ENCODE measurements at places on chromosomes 2 and 18. TPM values are rescaled to one million over a fixed set of nuclear protein-coding genes. Genes with fewer than 3 reads are reported as not detected.

- DNase-seq = no peak
Measured at GRCh38 chr18:50065527-50065926, 129.4 kb downstream of the MYO5B start.

- DNase-seq = no peak
Measured at GRCh38 chr2:88199912-88200682, 30.0 kb downstream of the THNSL2 start.

DNA sequence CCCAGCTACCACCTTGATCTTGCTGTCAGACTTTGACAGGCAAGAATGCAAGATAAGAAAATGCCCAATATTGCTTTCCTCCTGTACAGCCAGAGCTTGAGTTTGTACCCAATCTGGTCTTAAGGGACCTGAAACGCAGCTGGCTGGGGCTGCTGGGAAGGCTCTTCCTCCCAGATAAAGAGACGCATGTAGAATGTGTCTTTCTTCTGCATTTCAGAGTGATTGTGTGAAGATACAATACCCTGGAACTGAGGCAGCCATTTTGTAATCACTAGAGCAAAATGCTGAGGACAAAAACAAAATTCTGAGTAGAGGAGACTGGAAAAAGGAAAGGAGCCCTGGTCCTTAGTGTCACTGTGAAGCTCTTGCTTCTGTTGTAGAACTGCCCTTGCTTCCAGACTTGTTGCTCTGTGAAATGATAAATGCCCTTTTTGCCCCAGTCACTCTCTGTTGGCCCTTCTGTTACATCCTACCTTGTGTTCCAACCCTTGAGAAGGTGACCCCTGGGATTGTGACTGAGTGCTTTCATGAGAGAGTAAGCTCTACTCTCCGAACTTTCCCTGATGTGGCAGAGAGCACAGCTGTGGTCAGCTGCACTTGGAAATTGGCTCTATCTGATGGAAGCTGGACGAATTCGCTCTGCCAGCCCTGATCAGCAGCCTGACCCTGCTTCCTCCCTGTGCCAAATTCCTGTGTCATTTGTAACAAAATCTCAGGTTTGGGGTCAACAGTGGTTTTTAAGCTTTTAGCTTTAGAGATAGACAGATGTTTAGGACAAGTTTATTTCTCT lies 137.4 kb upstream of the RBMS1 start:
- no peak for DNase-seq

DNA sequence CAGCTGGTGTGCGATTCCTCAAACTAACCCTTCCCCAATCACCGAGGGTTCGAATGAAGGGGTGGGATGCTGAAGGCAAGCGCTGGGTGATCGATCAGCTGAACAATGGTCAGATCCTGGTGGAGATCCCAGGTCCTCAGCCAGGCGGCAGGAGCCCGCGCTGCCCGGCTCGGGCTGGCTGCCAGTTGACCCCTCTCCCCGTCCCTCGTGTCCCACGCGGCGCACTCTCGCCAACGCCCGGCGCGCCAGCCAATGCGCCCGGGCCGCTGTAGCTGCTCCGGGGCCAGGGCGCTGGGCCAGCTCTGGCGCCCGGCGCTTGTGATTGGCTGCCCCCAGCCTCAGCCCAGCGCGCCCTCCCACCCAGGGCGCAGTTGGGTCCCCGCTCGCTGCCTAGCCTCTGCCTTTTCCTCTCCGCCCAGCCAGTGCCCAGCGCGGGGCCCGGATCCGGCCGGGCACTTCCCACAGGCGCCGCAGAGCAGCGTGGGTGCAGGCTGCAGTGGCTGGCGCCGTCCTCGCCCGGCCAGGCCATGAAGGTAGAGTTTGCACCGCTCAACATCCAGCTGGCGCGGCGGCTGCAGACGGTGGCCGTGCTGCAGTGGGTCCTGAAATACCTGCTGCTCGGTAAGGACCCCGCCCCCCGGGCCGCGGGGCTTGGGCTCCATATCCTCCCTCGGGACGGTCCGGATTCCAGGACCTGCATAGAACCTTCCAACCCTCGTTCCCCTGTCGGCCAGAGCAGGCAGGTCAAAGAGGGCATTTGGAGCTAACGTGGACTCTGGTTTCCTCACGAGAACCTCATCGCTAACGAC lies at the start of gene MOGAT1:
TSS of gene MOGAT1 (plus strand) at position 400 of the 809 bp plus-strand sequence. CDS start at position 528, 128 bp downstream.
- no peak for DNase-seq

- DNase-seq = no peak
Measured at GRCh38 chr2:29923110-29923721, 1.8 kb upstream of the ALK start.

- no peak for DNase-seq
Measured at GRCh38 chr18:57141208-57142129, 5.4 kb upstream of the BOD1L2 start.

Gene ATP8B1
- total RNA-seq = not detected

DNA sequence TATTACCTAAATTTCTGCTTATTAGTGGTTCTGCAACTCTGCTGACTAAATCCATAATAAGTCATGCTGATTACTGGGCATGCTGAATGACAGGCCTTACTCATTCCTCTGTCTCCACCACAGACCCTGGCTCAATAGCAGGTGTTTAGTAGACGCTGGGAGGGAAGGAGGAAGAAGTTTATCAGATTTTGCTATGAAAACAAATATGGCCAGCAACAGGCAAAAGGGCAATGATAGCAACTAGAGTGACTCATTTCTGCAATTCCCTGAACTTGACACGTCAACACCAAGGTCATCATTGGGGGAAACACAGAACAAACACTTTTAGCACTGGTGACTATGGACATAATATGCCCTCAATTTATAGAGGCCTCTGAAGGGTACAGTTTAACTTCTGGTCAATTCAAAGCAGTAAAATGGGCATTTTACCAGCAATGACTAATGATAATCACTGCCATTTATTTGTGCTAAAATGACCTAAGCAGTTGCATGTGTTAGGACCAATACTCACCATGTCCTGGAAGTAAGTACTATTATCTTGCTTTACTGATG lies 35.2 kb downstream of the TMEM163 start:
- DNase-seq = no peak

DNA sequence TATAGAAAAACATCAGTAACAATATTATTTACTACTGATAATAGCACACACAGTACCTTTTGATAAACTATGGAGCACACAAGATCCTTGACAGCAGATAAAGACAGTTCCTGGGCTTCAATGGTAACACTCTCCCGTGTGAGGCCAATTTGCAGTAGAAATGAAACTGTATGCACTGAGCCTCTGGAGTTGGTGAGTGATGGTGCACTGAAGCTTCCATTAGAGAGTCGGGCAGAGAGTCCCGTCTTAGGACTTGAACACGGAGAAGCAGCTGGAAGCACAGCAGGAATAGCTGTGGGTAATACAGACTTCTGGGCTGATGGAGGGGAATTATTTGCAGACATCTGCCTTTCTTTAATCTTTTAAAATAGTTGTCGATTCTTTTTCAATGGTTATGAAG lies 8.5 kb downstream of the PRKD3 start:
- DNase-seq = no peak

DNA sequence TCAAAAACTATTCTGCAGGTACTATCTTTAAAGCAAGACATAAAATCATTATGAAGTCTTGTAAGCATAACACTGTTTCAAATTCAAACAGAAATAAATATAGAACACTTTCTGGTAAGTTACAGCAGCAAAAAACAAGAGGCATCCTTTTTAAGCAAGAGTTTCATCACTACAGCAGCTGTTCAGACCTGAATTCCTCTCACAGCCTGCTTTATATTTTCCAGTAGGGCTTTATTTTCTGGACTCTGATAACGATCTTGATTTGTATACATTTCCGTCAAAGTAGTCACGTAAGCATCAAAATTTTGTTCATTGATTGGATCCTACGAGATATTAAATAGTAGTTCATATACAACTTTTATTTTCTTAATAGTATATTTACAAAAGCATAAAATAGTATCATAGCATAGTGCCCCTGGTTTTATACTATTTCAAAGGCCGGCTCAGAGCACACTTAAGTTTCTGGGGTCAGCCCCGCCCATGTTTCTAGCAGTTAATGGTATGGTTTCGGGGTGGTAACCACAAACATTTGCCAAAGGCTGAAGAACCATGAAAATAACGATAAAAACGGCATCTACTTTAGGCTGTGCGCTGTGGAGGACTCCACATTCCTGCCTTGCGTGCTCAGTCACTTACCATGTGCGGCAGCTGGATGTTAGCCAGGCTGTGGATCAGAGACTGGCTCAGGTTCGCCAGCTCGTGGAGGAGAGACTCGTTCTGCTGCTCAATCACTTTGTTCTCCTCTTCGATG lies 47.5 kb upstream of the PXDN start:
- DNase-seq = peak; percentile 40

Gene TCF23
- not detected for total RNA-seq

DNA sequence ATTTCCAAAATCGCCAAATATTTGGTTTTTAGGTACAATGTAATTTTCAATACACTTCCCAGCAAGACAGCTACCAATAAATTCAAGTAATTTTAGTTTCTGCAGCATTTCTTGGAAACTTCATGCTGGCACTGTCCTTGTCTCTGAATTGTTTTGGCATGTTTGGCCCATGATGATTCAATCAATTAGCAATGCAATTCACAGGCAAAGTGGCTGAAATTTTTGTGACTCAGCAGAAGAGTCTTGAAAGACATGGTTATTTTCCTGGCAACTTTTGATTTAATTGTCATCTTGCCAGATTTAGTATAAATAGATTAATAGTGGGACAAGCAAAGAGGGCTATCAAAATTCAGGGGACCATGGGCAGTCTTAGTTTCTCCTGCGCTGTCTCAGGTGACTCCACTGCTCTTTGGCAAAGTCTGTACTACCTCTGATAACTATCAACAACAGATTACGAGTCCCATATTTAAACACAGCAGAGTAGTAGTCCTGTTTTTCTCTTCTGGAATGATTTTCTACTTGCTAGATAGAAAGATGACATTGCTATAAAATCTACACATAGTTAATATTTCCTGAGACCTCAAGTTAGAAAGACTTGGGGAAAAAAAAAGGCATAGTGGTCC lies 88.9 kb upstream of the CYP26B1 start:
- DNase-seq = no peak

DNA sequence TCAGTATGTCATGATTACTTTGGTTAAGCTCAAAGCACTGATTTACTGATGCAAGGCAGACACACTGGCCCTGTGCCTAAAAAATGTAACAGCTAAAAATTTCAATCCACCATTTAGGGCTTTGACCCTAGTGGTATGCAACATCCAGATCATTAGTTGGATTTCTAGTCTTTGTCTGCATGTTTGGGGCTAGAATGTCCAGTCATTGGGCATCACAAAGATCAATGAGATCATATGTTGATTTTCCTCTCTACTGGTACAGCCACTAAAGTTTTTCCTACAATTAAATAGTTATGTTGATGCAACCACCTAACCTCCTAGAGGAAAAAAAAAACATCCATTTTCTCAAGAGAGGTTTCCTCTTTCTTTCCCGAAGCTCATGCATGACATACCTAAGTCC lies 53.4 kb upstream of the REV1 start:
- no peak for DNase-seq

DNA sequence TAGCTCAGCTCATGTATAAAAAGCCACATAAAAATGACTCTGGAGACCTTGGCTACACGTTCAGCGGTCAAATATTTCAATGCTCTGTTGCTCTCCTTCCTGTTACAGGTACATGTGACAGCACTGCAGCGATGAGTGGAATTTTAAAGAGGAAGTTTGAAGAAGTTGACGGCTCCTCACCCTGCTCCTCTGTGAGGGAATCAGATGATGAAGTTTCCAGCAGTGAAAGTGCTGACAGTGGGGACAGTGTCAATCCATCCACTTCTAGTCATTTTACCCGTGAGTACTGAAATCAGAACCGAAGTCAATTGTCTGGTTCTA lies 125.4 kb downstream of the CSRNP3 start:
- no peak for DNase-seq

DNA sequence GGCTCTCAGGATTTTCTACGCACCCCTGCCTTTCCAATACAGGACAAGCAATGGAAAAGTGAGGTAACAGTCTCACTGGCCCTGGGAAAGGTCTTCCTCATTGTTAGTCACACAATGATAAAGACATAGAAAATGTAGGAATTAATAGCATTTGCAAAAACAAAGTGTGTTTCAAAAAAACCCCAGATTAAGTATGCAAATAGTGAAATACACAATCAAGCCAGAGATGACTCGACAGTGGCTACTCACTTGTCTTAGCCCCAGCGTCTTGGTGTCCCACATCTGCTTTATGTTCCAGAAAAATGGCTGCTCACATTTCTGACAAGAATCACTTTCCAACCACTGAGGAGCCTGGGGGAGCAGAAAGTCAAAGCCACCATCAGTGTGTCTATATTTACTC lies 47.0 kb upstream of the AP1S3 start:
- DNase-seq = no peak

- no peak for DNase-seq
Measured at GRCh38 chr2:58562276-58562675, 321.2 kb upstream of the FANCL start.

Gene GULP1
- total RNA-seq = not detected

Gene IMPACT
- 11.3 TPM for total RNA-seq

Gene SNRNP200
- 206 TPM for total RNA-seq

GRCh38 chr2:85814802-85815550 lies 61.2 kb downstream of the ATOH8 start:
- DNase-seq = no peak

Gene DQX1
- total RNA-seq = 0.51 TPM

GRCh38 chr2:96138179-96139145 lies at the start of gene ASTL:
Gene ASTL, minus strand, starts transcription at chr2:96138502. Its CDS starts 66 bp downstream, at chr2:96138436.
- peak; percentile 57 for DNase-seq

DNA sequence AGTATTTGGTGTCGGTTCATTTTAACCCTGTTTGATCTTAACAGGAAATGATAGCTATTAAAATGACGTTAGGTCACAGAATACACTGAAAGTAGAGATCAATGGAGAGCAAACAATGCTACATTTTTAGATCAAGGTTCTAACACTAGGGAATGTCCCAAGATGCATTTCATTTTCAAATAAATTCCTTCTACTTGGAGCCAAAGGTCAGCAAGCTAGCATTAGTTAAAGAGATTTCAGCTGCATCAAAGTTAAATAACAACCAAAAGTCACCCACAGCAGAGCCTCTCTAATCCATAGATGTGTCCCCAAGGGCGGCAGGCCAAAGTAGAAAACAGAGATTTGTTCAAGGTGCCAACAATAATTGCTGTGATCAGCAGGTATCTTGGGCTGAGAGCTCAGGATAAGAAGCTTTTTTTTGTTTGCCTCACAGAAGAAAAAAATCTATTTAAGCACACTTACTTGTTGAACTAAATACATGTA lies 1233.6 kb upstream of the TMEFF2 start:
- no peak for DNase-seq

Gene GALNT14
- total RNA-seq = 0.74 TPM

- no peak for DNase-seq
Measured at GRCh38 chr2:111225856-111226255, 105.1 kb downstream of the BCL2L11 start.

DNA sequence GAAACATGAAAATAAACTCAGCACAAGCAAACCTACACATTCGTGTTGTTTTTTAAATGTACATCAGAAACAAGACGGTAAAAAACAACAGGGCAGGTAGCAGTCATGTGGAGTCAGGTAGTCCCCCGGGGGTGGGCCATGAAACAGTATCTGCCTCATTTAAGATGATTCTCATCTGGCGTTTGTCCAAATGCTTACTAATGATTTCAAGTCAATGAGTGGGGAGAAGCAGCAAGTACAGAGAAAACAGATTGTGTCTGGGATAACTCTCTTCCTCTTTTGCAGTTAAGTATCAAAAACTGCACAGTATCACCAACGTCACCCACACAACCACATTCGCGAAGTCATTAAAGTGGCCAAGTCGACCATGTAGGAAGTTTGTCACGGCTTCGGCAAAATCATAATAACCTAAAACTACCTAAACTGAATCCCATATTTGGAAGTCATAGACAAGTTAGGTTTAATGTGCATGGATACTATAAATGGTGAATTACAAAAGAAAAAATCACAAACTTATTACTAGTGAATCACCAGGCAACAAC lies 1.3 kb downstream of the LAPTM4A start:
- DNase-seq = peak; percentile 54
